ENCODE measurements at places on chromosomes 4 and X.

- no peak for DNase-seq
Observed at GRCh38 chr4:12519426-12519825, 964.7 kb downstream of the RAB28 start.

GRCh38 chrX:37578045-37578444, 6.6 kb downstream of the LANCL3 start:
- DNase-seq = no peak

- DNase-seq = no peak
Observed at GRCh38 chr4:130110189-130110588, 1014.2 kb downstream of the C4orf33 start.

GRCh38 chr4:101277671-101278070, 69.7 kb downstream of the PPP3CA start:
- no peak for DNase-seq

DNA sequence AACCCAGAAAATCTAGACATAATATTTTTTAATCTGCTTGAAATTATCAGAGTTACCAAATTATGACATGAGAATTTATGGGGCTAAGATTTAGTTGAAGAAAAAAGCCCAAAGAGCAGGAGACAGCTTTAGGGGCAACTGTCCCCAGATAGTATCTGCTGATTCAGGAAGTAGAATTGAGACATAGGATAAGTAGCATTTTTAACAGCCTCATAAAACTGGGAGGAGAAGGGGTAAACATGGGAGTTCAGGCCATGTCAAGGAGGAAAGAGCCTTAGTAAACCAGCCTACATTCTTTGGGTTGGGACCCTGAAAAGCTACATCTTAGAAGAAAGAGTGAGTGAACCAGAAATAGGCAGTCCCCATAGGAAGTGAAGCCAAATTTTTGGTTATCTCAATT, 9.7 kb upstream of the RAB28 start:
- DNase-seq = no peak

- DNase-seq = no peak
Observed at GRCh38 chr4:107468812-107469211, 251.2 kb downstream of the PAPSS1 start.

- no peak for DNase-seq
Observed at GRCh38 chrX:78922754-78923153, 22.4 kb upstream of the P2RY10 start.

DNA sequence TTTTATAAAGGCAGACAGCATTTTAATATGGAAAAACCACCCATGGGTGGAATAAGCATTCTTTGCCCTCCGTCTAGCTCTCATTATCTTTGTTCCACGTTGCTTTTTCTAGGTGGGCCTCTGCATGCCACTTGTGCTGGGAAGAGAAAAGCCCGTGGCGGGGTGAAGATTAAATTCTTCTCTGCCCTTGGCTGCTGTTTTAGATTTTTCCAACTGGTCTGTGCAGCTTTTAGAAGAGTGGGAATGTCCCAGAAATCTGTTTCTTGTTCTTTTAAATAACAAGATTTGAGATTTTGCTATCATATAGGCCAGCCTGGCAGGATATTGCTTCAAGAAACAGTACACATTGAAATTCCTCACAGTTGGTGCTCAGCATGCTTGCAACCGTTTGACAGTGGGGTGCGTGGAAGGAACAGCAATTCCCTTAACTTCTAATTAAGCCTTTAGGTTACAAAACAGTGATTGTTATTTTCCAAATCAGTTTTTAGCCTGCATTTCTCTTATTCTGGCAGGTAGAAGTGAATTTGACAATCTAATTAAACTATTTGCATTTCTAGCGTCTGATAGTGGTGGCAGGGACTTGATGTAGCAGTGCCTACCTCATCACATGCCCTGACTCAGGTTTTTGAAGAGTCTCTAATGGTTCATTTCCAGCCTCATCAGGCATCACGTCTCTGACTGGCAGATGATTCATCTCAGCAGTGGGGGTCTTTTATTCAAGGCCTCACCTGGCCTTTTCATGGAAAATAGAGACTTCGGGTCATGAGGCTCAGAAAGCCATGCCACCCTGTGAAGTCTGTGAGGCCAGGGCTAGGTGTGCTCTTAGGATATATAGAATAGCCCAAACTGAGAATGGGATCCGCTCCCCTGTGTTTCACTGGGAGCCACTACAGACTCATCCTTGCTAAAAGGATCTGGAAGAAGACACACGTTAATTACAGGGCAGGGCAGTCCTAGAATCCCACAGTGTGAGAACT, 50.8 kb downstream of the PPEF1 start:
- DNase-seq = no peak

DNA sequence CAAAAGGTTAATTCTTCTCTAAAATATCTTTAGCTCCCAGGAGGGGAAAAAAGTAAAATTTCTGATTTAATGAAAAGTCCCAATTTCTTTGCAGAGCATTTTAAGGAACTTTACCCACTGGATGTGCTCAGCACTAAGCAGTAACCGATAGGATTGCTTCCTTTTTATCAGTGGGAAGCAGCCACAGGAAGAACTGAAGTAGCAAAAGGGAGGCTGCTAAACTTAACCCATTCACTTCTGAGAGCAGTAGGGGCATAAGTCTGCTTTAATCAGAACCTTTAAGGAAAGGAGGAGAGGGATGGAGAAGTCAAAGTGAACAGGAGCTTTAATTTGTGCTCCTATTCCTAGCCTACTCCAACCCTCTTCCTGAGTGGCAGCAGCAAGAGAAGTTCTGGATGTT, at the start of gene F8:
Gene F8, minus strand, starts transcription at position 139 of the 400 bp plus-strand sequence. CDS start 171 bp downstream, outside the sequence.
- no peak for DNase-seq

- DNase-seq = no peak
Observed at GRCh38 chr4:76858319-76858718, 39.6 kb downstream of the SOWAHB start.

DNA sequence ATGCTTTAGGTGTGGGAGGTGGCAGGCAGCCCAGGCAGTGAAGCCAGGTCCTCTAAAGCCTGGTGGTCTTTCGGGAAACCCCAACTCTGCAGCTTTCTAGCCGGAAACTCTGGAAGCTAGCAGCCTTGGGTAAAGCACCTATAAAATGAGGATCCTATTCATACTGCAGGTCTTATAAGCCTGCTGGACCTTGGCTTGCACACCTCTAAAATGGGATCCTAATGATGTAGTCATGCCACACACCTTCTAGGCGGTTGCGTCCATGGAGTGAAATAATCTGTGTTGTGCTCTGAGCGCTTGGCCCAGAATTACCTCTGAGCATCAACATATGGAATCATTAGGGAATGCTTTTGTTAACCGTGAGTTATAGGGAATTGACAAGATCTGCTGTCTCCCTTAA, 36.0 kb upstream of the STS start:
- no peak for DNase-seq
